Fibroblast of lung (primary cell): ENCODE measurements at places on chromosomes 6 and 20. TPM values are rescaled to one million over a fixed set of nuclear protein-coding genes. Genes with fewer than 3 reads are reported as not detected.

- DNase-seq: no peak
Observed at GRCh38 chr6:163324326-163324687, 90.2 kb upstream of the QKI start.

The MUCL3 gene
- not detected in 2 replicates for total RNA-seq

The CRISP3 gene
- total RNA-seq: not detected in 2 replicates

GRCh38 chr6:170205534-170206316 lies 85.2 kb downstream of the DLL1 start:
- DNase-seq: no peak

DNA sequence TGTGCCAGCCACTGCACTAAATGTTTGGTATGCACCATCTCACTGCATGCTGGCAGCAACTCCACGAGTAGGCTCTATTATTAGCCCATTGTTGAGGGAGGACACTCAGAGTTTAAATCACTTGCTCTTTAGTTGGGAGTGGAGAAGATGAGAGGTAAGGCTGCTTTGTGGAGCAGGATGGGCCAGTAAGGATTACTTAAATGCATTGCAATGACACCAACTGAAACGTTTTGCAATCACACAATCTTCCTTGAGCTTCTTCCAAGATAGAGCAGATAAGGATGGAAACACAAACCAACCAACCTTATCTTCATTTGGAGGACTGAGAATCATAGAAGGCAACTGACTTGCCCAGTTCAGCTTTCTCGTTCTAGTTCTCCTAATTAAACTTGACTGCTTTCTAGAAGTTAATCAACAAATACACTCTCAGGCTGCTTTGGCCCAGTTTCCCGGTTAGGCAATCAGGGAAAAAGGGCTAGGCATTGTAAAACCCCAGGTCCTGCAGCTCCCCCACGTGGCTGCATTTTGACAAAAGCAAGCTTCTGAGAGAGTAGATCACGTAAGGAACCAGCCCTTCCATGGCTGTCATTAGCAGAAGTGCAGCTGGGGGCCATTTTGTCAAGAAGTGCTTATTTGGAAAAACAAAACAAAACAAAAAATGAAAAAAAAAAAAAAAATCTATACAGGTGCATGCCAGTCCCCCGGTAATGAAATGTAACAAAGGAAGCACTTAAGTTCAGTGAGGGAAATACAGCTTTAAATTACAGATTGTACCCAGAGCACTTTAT lies 130.6 kb downstream of the BCAS1 start:
- DNase-seq: peak; percentile 91

DNA sequence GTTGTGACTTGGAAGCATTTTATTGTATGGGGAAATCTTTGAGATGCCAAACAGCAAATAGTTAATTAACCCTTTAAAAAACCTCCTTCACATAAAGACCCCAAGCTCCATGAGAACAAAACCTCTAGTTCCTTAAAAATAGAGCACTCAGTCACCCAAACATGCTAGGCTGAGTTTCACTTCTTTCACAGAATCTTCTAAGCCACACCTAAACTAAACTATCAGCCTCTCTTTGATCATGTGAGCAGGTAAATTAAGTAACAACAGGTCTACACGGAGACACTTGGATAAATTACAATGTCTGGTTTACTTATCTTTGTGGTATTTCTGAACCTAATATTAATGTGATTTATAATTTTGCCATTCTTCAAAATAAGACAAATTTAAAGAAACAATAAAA lies 205.2 kb upstream of the MARCKS start:
- no peak for DNase-seq

DNA sequence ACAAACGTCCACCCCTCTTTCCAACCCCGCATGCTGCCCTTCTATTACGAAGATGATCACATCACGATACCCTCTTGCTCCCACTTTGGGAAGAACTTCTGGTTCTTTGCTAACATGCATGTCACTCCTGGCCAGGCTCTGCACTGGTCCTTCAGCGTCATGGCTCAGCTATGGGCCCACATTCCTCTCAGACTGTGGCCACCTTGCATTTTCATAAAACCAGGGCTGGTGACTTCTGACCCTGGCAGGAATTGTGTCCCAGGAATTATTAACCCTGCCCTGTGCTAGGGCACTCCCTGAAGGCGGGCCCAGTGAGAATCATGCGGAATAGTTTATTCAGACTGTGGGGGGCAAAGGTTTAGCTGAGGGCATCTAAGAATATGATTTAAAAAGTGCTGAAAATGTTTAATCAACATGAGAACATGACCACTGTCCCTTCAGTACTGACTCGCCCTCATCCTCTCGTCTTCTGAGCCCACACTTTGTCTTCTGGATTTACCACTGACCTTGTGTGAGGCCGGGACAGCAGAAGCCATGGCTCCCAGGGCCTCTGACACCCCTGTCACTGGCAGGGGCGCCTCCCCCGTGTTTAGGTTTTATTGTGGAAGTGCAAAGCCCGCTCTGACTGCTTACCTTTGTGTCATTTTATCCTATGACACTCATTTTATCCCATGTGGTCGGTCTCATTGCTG lies 38.1 kb upstream of the THBS2 start:
- peak; percentile 34 for DNase-seq

- no peak for DNase-seq
Observed at GRCh38 chr6:78400076-78400475, 467.3 kb upstream of the IRAK1BP1 start.

DNA sequence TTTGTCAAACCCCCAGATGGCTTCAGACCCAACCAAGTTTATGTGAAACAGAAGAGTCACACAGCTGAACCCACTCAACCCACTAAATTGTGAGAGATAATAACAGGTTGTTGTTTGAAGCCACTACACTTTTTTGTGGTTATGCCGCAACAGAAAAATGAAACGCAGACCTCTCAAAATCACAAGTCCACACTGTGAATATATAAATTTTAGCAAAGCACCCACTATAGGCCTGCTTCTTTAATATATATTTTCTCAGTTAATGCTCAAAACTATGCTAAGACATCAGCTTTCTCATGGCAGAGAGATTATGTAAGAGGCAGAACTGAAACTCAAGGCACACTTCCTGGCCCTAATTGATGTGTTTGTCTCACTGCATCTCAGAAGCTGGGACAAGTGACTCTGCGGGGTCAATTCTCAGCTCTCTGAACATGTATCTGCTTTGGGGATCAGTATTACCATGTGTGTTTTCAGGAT lies 27.7 kb downstream of the MAP3K5 start:
- no peak for DNase-seq

DNA sequence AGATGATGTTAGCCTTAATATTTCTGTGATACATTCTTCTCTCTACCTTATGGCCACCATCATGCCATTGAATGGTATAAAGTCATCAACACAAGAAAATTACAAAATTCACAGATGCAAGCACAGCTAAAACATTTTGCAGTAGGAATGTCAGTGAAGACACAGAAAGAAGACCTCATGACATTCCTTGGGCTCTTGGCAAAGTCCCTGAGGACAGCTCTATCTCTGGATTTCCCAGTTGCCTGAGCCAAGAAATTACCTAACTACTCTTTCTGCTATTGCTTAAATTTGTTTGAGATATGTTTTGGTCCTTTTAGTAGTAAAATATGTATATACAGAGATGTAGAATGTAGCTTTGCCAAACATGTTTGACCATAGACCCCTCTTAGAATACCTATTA lies 201.0 kb upstream of the STXBP5 start:
- no peak for DNase-seq

DNA sequence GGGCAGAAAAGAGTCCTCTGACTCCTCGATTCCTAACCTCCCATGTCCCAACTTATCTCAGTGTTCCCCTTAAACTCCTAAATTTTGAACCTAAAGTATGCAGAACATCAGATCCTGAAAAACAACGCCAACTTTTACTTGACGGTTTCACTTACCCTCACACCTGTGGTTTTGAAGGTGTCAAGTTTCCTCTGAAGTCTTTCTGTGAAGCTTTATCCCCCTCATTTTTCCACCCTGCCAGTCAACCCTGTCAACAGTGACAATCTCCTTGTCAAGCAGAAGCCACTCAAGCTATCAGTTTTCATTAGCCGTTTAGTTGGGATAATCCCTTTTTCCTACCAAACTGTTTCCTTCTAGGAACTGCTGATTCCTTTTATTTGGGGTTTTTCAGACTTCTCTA lies 245.4 kb upstream of the PREP start:
- DNase-seq: no peak

The ENPP1 gene
- 13.1 and 85.4 TPM in 2 replicates for total RNA-seq

GRCh38 chr6:113500221-113500620 lies 356.9 kb upstream of the MARCKS start:
- no peak for DNase-seq

GRCh38 chr6:39791850-39792539 lies at the start of gene DAAM2:
TSS of gene DAAM2 (plus strand) at chr6:39792376. CDS start at chr6:39856303, 63,927 bp downstream.
- peak; percentile 63 for DNase-seq

The DAAM2 gene
- 25.9 and 41.5 TPM in 2 replicates for total RNA-seq

The LST1 gene
- not detected in 2 replicates for total RNA-seq

GRCh38 chr6:109490713-109491112 lies 7.7 kb upstream of the ZBTB24 start:
- no peak for DNase-seq

- DNase-seq: no peak
Observed at GRCh38 chr6:44806656-44807055, 419.1 kb downstream of the CDC5L start.

The F13A1 gene
- under 0.01 TPM in 1 of 2 replicates, not detected in the other for total RNA-seq

GRCh38 chr6:39753725-39754045 lies 28.5 kb upstream of the KIF6 start:
- peak; percentile 21 for DNase-seq

The SLC17A3 gene
- total RNA-seq: not detected in 2 replicates

DNA sequence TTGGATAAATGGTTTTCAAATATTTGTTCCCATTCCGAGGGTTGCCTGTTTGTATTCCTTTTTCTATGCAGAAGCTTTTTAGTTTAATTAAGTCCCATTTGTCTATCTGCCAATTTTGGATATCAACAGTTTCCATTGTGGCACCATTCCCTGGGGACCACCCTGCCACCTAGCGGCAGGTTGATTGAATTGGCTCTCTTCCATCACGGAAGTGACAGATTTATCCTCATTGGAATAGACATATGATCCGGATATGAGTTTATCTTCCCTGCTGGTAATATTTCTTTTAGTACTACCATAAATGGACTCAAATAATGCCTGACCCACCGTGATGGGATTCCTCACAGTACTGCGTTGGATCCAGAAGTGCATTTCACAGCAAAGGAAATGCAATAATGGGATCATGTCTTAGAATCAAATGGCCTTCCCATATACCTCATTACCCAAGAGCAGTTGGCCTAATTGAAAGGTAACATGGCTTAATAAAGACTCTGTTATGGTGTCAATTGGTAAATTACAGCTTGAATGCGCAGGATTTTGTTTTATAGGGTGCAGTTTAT lies 327.0 kb downstream of the BMP2 start:
- DNase-seq: peak; percentile 38

GRCh38 chr20:35583636-35584560 lies 31.7 kb upstream of the SPAG4 start:
- DNase-seq: no peak

DNA sequence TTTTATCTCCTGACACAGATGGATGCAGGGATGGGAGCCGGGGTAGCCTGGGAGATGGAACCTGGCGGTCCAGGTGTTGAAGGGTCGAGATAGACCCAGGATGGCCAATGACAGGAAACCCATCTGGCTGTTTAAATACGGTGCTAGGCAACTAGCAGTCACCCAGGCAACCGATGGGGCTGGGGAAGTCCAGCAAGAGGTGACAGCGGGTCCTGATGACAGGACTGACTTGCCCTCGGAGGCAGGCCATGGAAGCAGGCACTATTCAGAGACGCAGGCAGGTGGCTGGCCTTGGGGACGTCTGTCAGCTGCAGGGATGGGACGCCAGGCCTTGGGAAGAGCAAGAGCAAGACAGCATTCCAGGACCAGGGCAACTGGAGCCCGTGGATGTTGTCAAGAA lies 135.4 kb upstream of the RALGAPA2 start:
- DNase-seq: no peak

- peak; percentile 41 for DNase-seq
Observed at GRCh38 chr20:35823937-35824336, 52.1 kb downstream of the PHF20 start.

GRCh38 chr6:33631971-33632557 lies 10.9 kb downstream of the ITPR3 start:
- DNase-seq: no peak

The CLPSL1 gene
- total RNA-seq: not detected in 2 replicates

DNA sequence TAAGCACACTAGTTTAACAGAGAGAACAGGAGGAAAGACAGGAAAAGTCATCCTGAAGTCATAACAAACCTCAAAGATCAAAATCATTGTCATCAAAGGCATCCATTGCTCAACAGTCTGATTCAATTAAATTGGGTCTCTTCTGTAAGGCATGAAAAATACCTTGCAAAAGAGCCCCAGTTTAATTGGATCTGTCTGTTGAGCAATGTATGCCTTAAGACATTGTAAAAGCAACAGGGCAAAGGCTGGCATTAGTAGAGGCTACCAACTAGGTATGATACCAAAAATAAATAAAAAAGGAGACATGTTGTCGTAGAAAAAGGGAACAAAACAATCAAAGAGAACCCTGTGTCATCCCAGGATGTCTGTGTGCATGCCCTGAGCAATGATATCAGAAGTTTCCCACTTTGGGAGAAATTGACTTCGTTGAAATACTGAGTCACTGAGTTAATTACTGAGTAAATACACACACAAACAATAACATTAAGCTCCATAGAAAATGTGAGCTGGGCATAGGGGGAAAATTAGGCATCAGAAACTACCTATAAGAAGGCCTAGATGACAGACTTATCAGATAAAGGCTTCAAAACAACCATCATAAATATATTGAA lies 1013.8 kb upstream of the CITED2 start:
- DNase-seq: no peak

DNA sequence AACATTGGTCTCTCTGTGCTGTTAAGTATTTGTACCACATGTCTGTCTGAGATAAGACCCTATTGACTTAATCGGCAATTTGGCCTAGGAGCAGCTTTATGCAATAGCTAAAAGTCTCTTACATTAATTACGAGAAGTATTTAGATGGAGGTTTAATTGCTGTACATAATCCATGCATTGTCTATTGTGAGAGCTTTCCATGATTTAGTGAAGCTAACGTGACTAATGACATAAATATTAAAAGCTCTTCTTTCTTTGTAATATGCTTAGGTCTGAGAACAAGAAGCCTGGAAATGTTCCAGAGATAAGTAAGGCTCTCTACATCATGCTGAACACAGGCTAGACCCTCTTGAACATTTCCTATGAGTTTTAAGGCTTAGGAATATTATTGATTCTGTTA lies 32.7 kb upstream of the FAM83B start:
- DNase-seq: peak; percentile 29
